CMK (cell line): ENCODE measurements at places on chromosomes 1 and 21.

DNA sequence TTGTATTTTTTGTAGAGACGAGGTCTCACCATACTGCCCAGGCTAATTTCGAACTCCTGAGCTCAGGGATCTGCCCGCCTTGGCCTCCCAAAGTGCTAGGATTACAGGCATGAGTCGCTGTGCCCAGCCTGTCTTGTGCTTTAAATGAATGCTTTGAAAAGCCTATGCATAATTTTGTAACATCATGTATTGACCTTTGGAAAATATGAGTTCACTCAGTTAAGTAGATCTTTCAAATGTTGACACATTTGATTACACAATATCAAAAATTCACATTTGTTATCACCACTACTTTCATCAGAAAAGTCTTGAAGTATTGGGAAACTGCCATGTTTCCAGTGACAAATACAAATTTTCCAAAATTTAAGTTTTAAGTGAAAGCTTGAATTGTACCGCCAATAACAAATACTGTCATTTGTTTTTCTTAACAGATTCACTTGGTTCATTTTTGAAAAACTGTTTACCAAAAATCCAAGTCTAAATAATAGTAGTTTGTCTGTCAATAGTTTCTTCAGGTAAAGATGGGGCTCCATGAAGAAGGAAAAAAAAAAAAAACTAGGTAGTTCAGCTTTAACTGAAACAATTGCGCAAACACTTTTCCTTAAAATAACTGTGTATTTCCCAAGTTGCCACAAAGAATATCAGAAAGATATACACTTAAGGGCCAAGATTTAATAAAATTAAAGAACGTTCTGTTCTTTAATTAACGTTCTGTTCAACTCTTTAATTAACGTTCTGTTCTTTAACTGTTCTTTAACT, 233.2 kb upstream of the NR5A2 start:
- no peak for DNase-seq

DNA sequence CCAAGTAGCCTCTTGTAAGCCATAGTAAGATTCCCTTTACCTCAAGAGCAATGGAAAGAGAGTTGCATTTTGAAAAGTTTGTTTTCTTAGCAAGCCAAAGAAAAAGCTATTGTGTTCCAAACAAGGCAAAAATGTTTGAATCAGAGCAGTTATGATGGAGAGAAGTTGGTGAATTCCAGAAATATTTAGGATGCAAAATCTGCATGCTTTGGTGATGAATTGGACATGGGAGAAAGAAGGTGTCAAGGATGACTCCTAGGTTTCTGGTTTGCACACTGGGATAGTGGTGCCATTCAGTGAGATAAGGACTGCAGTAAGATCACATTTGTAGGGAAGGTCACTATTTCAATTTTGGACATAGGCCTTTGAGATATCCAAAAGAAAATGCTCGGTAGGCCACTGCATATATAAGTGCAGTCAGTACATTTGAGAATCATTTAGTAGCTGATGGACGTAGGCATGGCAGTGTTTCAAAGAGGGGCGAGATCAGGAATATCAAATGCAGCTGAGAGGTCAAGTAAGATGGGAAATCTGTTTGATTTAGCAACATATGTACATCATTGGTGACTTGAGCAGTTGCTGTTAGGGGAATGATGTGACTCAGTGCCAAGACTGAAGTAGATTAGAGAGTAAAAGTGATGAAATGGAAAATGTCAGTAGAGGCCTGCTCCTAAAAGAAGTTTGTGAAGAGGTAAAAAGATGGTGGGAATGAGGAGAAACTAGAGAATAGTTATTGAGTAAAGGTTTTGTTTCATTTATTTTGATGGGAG, 33.9 kb upstream of the GPR25 start:
- DNase-seq = no peak

- no peak for DNase-seq
These were observed 14.4 kb downstream of the SPOCD1 start for GRCh38 chr1:31801458-31801857.

- no peak for DNase-seq
These were observed 18.7 kb upstream of the KNCN start for GRCh38 chr1:46569884-46570725.

DNA sequence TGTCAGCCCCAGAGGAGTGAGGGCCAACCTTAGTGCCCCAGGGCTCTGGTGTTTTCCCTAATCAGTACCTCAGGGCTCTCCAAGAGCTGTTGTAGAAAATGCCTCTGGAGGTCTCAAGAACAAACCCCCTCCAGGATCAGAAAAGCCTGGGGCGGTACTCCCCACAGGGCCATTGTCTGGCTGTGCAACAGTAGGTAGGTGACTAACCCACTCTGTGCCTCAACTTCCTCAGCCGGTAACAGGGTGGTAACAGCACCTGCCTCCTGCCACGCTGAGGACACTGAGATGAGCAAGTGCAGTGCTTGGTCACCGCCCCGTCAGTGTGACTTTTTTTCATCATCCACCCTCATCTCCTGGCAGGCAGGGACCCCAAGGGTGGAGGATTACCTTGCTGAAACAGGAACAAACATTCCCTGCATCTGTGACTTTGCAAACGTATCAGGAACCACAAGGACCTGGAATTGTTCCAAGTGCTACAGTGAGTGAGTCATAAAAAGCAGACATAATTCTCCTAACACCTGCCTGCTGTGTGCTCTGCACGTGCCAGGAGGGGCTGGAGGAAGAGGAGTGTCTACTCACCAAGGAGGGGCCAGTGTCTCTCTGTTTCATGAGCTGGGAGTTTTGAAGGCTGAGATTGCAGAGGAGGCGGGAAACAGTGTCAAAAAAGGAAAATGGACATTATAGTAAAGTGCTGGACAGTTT, 440.8 kb downstream of the NPHP4 start:
- no peak for DNase-seq

DNA sequence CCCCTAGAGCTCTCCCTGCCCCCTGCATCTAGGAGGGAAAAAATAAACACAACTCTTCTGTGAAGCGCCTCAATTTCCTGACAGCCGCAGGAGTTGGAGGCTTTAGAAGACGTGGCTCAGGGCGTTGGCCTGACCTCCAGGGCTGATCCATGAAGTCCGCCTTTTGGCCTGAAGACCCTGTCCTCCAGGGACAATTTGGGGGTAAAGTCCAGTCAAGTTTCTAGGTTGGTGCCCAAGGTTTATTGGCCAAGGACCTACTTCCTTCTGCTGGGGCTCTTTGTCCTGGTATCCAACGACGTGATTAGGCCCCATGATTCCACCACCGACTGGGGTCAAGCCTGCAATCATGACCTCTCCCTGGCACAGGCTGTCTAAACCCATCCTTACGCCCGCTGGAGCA, 54.9 kb downstream of the PTPRF start:
- no peak for DNase-seq
